ENCODE measurements at places on chromosomes 3 and 15. TPM values are rescaled to one million over a fixed set of nuclear protein-coding genes. Genes with fewer than 3 reads are reported as not detected.
A peak's percentile ranks its signal among the peaks of the same experiment; 100 is the strongest.

DNA sequence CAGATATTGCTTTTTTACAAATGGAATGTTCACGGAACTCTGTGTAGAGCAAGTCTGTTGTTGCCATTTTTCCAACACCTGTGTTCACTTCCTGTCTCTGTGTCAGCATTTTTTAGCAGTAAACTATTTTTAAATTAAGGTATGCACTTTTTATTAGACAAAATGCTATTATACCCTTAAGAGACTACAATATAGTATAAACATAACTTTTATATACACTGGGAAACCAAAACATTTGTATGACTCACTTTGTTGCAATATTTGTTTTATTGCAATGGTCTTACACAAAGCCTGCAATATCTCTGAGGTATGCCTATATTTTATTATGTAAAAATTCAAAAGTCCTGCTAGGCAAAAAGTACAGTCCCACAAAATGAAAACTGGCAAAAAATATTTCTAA, 39.8 kb upstream of the FGF7 start:
- DNase-seq = no peak

The GPR149 gene
- polyA plus RNA-seq = not detected

The CFAP100 gene
- polyA plus RNA-seq = 0.23 TPM

DNA sequence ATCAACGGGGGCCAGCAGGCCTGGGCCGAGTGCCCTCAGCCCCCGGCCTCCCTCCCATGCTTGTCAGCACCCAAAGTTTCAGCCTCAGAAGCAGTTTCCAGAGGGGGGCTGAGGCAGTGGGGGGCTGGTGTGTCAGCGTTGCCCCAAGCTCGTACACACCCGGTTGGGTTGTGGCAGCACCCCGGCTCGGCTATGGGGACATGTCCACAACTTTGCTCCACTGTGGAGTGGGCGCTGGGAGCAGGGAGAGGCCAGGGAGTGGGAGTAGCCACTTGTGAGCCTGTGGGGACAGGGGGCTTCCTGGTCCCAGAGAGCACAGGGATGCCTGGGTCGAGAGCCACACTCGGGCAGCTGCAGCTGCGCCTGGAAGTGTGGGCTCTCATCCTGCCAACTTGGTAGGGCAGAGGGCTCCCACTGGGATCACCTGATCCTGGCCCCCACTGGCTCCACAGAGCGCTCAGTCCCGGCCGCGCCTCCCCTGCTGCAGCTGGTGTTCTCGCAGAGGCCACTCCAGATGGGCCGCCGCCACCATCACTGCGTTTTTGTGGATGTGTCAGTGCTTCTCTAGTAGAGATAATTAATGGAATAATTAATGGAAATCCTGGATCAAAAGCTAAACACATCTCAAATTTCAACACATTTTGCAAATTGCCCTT, 75.1 kb downstream of the NR1D2 start:
- no peak for DNase-seq

DNA sequence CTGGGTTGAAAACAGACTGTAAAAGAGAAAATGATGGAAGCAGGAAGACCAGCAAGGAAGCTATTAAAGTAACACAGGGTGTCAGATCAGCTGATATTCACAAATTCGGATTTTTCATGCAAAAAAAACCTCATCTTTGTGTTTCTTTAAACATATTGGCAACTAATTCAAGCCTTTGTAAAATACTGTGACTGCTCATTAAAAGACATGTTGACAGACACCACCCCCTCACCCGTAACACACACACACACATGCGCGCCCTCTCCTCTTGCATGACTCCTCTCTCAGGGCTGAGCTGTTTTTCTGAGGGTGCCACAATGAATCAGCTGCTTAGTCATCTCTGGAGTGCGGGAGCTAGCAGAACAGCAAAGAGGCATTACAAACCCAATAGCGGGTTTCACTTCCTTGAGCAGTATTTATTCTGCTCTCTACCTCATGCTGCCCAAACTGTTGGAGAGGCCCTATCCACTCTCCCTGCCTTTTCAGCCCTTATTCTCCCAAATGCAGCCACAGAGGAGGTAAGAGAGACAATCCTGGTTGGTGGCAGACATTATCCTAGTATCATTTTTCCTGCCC, 35.8 kb upstream of the CCDC80 start:
- DNase-seq = peak; percentile 77

DNA sequence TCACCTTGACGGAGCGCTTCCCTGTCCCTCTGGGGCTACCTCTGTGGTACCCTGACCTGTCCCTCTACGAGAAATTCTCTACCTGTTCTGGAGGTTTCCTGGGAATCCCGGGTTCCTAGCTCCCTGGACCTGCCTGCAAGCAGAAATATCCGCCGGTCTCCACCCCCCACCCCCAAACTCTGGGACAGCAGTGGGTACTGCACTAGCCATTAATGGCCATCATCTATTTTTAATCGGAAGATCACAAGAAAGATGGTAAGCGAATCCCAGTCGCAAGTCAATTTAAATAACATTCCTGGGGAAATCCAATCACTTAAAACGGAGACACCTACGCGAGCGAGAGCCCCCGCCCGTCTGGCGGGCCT, 429 bp upstream of the C3orf80 start:
- no peak for DNase-seq

The CDC25A gene
- 4.3 TPM for polyA plus RNA-seq

- peak; percentile 76 for DNase-seq
These were observed 30.0 kb downstream of the KLHL25 start for GRCh38 chr15:85764649-85765277.

The POMGNT2 gene
- polyA plus RNA-seq = 27.7 TPM

- DNase-seq = peak; percentile 86
These were observed 125.3 kb upstream of the THBS1 start for GRCh38 chr15:39455471-39455991.

DNA sequence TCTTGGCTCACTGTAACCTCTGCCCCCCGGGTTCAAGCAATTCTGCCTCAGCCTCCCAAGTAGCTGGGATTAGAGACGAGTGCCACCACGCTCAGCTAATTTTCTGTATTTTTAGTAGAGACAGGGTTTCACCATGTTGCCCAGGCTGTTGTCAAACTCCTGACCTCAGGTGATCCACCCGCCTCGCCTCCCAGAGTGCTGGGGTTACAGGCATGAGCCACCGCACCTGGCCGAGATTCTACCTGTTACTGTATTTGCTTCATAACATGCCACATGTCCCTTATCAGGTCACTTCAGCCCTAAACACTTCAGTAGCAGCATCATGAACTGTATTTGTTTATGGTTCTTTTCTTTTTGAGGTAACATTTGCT, 7.5 kb upstream of the LCTL start:
- DNase-seq = no peak

The PLEKHO2 gene
- polyA plus RNA-seq = 15.2 TPM

DNA sequence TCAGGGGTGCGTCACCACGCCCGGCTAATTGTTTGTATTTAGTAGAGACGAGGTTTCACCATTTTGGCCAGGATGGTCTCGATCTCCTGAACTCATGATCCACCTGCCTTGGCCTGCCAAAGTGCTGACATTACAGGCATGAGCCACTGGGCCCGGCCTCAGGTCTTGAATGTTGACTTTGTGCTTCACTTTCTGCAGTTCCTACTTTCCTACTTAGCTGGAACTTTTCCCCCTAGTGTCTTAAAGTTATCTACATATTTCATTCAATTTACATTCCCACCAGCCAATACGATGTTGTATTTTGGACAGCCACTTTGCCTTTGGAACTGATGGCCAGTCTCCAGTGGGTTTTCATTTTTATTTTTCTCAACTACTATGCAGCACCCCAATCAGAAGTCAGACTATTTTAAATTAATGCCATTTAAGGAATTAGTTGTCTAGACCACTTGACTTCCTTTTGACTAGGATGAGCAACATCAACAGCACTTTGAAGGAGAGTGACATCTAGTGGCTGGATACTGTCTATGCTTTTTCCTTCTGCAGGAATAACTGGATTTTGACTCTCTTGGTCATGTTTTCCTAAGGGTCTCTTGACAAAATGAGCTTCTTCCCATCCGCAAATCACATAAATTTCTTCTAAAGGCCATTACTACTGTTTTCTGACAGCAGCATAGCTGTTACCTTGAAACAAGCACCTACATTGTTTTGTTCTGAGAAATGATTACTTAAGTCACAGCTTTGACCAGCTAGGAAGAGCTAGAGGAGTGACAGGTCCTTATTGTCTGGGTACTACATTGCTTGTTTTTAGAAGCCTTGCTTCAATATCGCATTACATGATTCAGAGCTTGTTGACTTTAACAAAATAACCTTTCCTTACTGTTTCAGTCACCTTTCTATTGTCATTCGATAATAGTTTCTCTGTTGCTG, 140.2 kb downstream of the ITPR1 start:
- DNase-seq = peak; percentile 79

The C3orf70 gene
- 4.1 TPM for polyA plus RNA-seq

DNA sequence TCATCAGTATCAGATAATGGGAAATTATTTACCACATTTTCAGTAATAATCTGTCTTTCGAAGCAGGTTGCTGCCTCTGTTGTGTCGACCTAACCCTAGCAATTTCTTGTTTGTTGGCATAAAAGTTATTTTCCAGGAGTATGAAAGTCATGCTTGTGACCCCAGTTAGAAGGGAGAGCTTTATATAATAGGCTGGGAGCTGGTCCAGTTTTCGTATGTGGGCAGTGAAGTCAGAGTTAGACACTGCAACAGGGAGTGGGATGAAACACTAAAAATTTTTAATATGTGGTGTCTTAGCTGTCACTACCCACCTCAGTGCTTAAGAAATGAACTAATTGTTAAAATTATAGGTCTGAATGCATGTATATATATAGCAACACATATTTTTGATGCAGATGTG, 348.5 kb downstream of the FEZF2 start:
- no peak for DNase-seq

- no peak for DNase-seq
These were observed 626.1 kb downstream of the SQOR start for GRCh38 chr15:46260937-46261336.

The NEK10 gene
- polyA plus RNA-seq = 1.7 TPM

GRCh38 chr15:40163657-40164416, 3.0 kb downstream of the BUB1B start:
- DNase-seq = no peak

DNA sequence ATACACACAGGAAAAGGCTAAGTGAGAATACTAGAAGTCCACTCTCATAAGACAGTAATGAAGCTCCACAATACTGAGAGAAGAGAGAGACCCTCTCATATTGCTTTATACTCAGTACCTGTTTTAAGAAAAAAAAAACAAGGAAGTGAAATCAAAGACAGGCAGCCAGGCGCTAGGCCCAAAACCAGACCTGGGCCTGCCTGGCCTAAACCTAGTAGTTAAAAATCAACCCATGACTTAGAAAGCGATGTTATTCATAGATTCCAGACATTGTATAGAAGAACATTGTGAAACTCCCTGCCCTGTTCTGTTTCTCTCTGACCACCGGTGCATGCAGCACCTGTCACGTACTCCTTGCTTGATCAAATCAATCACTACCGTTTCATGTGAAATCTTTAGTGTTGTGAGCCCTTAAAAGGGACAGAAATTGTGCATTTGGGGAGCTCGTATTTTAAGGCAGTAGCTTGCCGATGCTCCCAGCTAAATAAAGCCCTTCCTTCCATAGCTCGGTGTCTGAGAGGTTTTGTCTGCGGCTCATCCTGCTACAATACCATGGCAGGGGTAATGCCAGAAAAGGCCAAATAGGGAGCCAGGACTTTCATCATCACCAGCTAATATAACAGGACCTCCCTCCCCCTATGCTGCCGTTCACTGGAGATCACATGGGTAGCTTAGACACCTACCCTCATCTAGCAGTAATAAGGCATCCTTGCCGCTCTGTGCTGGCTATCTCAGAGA, 1294.1 kb downstream of the NSUN3 start:
- no peak for DNase-seq

- no peak for DNase-seq
These were observed 81.6 kb downstream of the KLF15 start for GRCh38 chr3:126275620-126275904.

The DAZL gene
- not detected for polyA plus RNA-seq

DNA sequence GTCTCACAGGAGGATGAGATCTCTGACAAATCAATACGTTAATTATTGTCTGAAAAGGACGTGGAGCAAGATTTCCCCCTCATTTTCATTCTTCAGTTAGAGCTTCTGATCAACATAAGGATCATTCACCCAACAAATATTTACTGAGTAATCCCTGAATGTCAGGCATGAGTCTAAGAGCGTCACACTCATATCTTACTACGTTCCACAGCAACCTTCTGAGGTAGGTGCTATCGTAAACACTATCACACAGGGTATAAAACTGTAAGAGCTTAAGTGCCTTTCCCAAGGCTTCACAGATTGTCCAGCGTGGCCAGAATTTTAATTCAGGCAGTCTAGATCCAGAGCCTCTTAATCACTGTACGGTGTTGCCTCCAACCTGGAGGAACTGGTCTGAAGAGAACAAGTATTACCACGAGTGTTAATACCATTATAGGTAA, 10.6 kb upstream of the TM4SF1 start:
- DNase-seq = no peak

- peak; percentile 53 for DNase-seq
These were observed 3.5 kb downstream of the NAALADL2 start for GRCh38 chr3:174862666-174863065.

DNA sequence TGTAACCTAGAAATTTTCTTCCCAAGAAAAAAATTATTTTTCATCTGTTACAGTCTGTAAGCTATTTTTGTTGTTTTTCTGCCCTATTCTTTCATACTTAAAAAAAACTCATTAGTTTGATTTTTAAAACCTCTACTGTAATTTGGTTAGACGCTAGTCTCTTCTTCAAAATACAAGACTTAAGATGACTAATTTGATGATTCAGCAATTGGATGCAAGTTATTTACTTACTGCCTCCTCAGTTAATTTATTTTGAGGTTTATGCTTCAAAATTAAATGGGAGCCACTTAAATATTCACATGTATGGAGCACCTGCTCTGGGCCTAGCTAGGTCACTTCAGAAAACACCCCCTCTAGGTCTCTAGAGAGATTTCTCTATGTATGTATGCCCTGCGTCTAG, 132.4 kb downstream of the IQCH start:
- DNase-seq = no peak

DNA sequence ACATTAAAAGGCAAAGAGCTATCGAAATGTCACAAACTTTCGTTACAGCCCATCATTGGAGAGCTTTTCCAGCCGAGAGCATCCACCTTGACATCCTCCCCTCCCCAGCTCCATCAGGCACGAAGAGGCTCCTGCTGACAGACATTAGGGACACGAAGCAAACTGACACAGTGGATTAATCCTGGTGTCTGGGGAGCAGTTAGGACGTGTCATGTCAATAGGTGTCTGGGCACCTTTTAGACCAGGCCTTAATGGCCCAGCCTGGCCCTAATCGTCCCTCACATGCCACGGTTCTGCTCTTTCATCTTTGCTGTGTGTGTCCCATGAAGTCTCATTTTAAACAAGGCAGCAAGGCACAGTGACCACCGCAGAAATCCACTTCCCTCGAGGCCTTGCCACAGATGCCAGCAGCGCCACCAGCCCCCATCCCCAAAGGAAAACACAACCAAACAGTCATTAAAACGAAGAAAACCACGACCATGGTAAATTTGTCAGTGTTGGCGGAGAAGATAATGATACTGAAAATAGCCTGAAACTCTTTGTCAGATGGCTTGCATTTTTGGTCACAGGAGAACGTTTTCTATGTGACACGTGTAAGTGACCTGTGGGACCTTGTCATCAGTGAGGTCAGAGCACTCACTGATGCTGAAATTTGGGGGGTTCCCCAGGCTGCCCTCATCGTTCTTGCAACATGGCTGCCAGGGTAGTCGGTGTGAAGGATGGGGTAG, 16.3 kb upstream of the PCSK6 start:
- DNase-seq = no peak

The TMIE gene
- 0.87 TPM for polyA plus RNA-seq
